ENCODE measurements at places on chromosomes 5 and 9. TPM values are rescaled to one million over a fixed set of nuclear protein-coding genes. Genes with fewer than 3 reads are reported as not detected.

Gene LIX1
- not detected for total RNA-seq

DNA sequence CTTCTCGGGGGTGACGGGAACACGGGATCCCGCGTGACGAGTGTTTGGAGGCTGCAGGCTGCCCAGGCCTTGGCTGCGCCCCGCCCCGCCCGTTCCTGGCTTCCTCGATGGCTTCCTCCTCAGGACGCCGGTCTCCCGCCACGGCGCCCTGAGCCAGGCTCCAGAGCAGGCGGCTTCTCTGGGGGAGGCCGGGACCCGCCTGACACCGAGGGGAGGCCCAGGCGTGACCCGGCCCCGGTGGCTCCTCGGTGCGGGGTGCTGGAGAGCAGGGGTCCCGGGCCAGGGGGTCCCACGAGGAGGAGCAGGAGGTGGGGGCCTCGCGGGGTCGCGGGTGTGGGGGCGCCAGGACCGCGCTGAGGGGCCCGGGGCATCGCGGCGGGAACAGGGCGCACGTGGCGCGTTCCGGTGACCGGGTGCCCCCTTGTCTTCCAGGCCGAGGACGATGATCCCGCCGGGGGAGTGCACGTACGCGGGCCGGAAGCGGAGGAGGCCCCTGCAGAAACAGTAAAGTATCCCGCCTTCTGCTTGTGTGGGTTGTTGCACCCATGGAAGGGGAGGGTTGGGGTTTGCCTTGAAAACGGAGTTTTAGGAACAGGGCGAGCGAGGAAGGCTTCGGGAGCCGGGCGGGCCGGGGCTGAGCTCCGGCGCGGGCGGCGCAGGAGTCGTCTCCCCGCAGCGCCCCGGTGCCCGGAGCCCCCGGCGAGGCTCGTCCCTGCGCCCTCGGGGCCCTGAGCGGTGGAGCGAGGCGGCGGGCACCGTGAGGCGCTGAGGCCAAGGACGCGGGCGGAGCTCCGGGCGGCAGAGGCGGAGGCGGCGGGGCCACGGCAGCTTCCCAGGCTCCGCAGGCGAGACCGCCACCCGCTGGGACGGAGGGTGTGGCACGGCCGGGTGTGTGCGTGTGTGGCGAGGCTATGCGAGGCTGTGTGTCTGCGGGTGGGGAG lies 22.2 kb downstream of the AHRR start:
- DNase-seq, result peak; percentile 45

Gene GZMA
- total RNA-seq, result not detected

Gene ARHGEF28
- 108 TPM for total RNA-seq

DNA sequence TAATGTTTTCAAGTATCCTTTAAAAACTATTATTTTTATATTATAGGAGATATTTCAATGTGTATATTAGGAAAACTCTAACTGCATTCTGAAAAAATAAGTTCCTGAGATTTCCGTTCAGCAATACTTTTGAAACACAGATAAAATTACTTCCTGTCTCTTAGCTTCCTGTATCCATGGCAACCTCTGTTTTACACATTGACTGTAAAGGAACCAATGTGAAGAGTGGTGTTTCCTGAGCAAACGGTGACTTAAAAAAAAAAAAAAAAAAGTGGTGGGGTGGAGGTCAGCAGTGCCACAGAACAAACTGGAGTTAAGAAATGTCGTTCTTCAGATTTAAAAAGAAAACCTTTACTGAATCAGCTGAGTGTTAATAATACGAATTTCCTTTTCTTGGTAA lies at the start of gene LRRC70:
Gene LRRC70, plus strand, starts transcription at position 280 of the 400 bp plus-strand sequence. CDS start 620 bp downstream, outside the sequence.
- peak; percentile 93 for DNase-seq

- DNase-seq, result peak; percentile 68
These were observed 6.7 kb downstream of the CCDC187 start for GRCh38 chr9:136297016-136297691.

Data from endothelial cell of umbilical vein (primary cell).